ENCODE measurements at places on chromosomes 4 and X. TPM values are rescaled to one million over a fixed set of nuclear protein-coding genes. Genes with fewer than 3 reads are reported as not detected.

DNA sequence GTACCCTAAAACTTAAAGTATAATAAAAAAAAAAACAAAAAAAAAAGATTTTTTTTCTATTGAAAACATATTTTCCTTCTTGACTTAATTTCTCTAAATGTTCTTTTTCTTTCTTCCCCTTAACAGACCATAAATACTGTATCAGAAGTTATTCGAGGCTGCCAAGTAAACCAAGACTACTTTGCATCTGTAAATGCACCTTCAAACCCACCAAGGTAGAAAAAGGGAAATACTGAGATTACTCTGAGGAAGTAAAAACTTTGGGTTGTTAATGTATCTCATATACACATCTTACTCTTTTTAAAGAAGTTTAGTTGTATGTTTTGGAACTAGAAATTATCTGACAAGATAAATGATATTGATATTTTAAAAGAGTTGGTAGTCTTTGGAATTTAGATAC lies 65.6 kb downstream of the USO1 start:
- no peak for DNase-seq
- H3K27ac ChIP-seq: no peak overlapping the region
- peaks cover 6% of the 10 kb centered on the region for H3K36me3 ChIP-seq
- H3K4me1 ChIP-seq: no peaks in the 10 kb centered on the region
- no peak overlapping the region for H3K4me3 ChIP-seq

DNA sequence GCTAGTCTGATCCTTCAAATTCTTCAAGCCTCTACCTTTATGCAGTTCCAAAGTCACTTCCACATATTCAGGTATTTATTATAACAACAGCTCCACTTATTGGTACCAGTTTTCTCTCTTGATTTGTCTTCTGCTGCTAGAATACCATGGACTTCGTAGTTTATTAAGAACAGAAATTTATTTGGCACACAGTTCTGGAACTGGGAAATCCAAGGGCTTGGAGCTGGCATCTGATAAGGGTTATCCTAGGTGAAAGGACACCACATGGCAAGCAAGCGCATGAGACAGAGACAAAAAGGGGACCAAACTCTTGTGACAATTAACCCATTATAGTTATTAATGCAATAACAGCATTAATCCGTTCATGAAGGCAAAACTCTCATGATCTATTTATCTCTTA lies 600.5 kb upstream of the ATOH1 start:
- H3K36me3 ChIP-seq: no peaks in the 10 kb centered on the region
- H3K27ac ChIP-seq: no peak overlapping the region
- H3K4me3 ChIP-seq: no peak overlapping the region
- DNase-seq: no peak
- no peaks in the 10 kb centered on the region for H3K4me1 ChIP-seq

GRCh38 chr4:17356926-17357325 lies 155.0 kb downstream of the QDPR start:
- H3K4me3 ChIP-seq: no peak overlapping the region
- H3K36me3 ChIP-seq: peaks cover 3% of the 10 kb centered on the region
- H3K4me1 ChIP-seq: no peaks in the 10 kb centered on the region

- no peak overlapping the region for H3K4me3 ChIP-seq
- no peaks in the 10 kb centered on the region for H3K36me3 ChIP-seq
- peaks cover 31% of the 10 kb centered on the region for H3K4me1 ChIP-seq
- H3K27me3 ChIP-seq: no peaks in the 10 kb centered on the region
Measured at GRCh38 chr4:158782551-158783360, 13.9 kb downstream of the FNIP2 start.

- no peak overlapping the region for H3K27ac ChIP-seq
- no peak for DNase-seq
- H3K4me3 ChIP-seq: no peak overlapping the region
- peaks cover 6% of the 10 kb centered on the region for H3K36me3 ChIP-seq
- no peaks in the 10 kb centered on the region for H3K27me3 ChIP-seq
- H3K4me1 ChIP-seq: no peaks in the 10 kb centered on the region
Measured at GRCh38 chr4:31290836-31291235, 570.7 kb downstream of the PCDH7 start.

GRCh38 chr4:66959207-66959606 lies 586.1 kb downstream of the CENPC start:
- H3K36me3 ChIP-seq: no peaks in the 10 kb centered on the region
- no peaks in the 10 kb centered on the region for H3K27me3 ChIP-seq
- H3K27ac ChIP-seq: no peak overlapping the region
- no peak overlapping the region for H3K4me3 ChIP-seq
- no peak for DNase-seq
- H3K4me1 ChIP-seq: no peaks in the 10 kb centered on the region

GRCh38 chr4:185950891-185951290 lies 118.1 kb upstream of the TLR3 start:
- peaks cover 11% of the 10 kb centered on the region for H3K4me1 ChIP-seq
- no peak overlapping the region for H3K27ac ChIP-seq
- H3K36me3 ChIP-seq: no peaks in the 10 kb centered on the region
- no peaks in the 10 kb centered on the region for H3K27me3 ChIP-seq

GRCh38 chrX:46938589-46938988 lies 26.4 kb downstream of the JADE3 start:
- no peak overlapping the region for H3K4me3 ChIP-seq
- no peak for DNase-seq
- peaks cover 7% of the 10 kb centered on the region for H3K36me3 ChIP-seq
- no peak overlapping the region for H3K27ac ChIP-seq
- no peaks in the 10 kb centered on the region for H3K27me3 ChIP-seq

GRCh38 chr4:117661091-117662072 lies 372.9 kb upstream of the NDST3 start:
- H3K27me3 ChIP-seq: no peaks in the 10 kb centered on the region
- H3K36me3 ChIP-seq: peaks cover 6% of the 10 kb centered on the region
- no peak overlapping the region for H3K27ac ChIP-seq
- no peak for DNase-seq

DNA sequence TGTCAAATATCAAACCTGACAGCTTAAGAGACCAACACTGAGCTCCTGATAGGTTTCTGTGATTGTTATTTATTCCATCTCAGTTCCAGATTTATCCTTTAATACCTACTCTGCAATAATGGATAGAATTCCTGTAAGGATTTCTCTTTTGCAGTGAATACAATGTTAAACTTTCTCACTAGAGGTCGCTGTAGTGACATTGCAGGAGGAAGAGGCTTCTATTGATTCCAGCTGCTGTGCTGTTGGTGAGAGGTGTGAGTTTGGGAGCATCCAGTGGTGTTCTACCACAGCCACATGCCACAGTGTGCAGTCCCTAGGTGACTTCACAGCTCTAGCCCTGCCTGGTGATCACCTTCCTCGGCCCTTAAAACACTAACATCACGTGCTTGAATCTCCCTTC lies 34.6 kb upstream of the DCAF8L2 start:
- H3K4me1 ChIP-seq: peaks cover 7% of the 10 kb centered on the region
- no peak for DNase-seq
- H3K27me3 ChIP-seq: no peaks in the 10 kb centered on the region
- H3K36me3 ChIP-seq: no peaks in the 10 kb centered on the region
- H3K4me3 ChIP-seq: no peak overlapping the region
- no peak overlapping the region for H3K27ac ChIP-seq

GRCh38 chrX:150792949-150793527 lies 99.8 kb downstream of the MTMR1 start:
- H3K27ac ChIP-seq: no peak overlapping the region
- no peaks in the 10 kb centered on the region for H3K27me3 ChIP-seq
- peaks cover 36% of the 10 kb centered on the region for H3K36me3 ChIP-seq
- DNase-seq: no peak
- H3K4me1 ChIP-seq: no peaks in the 10 kb centered on the region
- H3K4me3 ChIP-seq: no peak overlapping the region

GRCh38 chr4:63589796-63590195 lies 819.5 kb downstream of the TECRL start:
- DNase-seq: no peak
- no peaks in the 10 kb centered on the region for H3K27me3 ChIP-seq
- H3K36me3 ChIP-seq: peaks cover 7% of the 10 kb centered on the region
- no peak overlapping the region for H3K4me3 ChIP-seq

DNA sequence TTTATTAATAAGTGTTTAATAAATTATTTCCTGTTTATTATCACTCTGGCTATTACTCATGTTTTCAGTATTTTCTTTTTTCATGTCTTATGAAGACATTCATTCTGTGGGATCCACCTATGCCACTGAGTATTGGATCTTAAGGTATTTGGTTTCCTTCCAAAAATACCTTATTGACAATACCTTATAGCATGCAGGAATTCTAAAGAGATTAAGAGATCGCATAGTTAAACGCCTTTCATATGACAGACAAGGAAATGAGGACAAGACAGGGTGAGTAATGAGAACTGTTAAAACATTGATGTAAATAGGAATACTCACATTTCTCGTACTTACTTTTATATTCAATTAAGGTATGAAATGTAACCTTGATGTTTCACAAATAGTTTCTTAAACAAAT lies 38.2 kb upstream of the TMPRSS11B start:
- no peaks in the 10 kb centered on the region for H3K36me3 ChIP-seq
- H3K27ac ChIP-seq: no peak overlapping the region
- H3K4me3 ChIP-seq: no peak overlapping the region
- no peak for DNase-seq
- no peaks in the 10 kb centered on the region for H3K27me3 ChIP-seq

DNA sequence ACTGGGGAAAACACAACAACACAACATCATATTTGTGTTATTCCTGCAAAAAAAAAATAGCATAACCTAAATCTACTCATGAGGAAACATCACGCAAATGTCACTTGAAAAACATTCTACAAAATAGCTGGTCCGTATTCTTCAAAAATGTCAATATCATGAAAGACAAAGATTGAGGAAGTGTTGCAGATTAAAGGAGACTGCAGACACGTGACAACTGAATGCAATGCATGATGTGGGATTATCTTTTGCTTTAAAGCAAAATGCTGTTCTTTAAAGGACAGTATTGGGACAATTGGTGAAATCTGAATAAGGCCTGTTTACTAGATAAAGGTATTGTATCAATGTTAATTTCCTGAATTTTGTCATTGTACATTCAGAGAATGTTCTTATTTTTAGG lies 157.7 kb downstream of the SMIM20 start:
- H3K36me3 ChIP-seq: no peaks in the 10 kb centered on the region
- no peak overlapping the region for H3K27ac ChIP-seq
- H3K4me1 ChIP-seq: peaks cover 16% of the 10 kb centered on the region
- H3K4me3 ChIP-seq: no peak overlapping the region
- no peaks in the 10 kb centered on the region for H3K27me3 ChIP-seq

DNA sequence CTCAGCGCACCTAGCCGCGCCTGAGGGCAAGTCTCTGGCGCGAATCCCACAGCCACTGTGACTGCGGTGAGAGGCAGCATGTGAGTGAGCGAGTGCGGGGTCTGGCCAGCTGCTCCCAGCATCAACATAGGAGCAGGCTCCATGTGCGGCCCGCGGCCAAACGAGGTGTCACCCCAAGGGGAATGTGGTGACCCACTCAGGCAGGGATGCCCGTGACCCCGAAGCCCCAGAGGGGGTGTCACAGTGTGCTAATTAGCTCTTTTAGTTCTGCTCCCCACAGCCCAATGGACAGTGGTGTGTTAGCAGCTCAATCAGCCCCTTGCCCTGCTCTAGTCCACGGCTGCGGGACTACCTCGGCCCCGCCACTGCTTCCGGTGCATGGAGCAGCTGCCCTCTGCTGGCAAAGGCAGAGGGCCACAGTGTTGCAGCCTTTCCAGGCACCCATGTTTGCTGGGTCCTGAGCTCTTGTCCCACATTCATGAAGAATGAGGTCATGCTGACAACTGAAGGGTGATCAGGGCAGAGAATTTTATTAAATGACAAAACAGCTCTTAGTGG lies 61.4 kb downstream of the AGA start:
- H3K27me3 ChIP-seq: no peaks in the 10 kb centered on the region
- DNase-seq: no peak
- no peaks in the 10 kb centered on the region for H3K36me3 ChIP-seq
- H3K27ac ChIP-seq: no peak overlapping the region
- peaks cover 3% of the 10 kb centered on the region for H3K4me1 ChIP-seq

DNA sequence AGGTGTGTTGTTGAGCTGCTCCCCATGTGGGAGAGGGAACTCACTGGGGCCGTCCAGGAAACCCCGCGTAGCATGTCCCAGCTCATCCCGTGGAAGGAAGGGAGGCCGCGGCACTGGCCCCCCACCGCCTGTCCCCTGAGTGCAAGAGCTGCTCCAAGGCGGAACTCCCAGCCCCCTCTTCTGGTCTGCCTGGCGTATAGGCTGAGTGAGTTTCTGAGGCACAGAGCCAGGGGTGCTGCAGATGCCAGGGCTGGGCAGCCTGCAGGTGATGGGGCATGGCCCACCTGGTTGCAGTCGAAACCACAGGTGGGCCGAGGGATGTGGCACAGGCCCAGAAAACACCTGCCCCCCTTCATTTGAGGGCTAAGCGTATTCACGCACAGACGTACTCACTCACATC lies 49.6 kb downstream of the ABLIM2 start:
- no peak overlapping the region for H3K27ac ChIP-seq
- H3K36me3 ChIP-seq: no peaks in the 10 kb centered on the region
- H3K4me1 ChIP-seq: peaks cover 31% of the 10 kb centered on the region
- no peak overlapping the region for H3K4me3 ChIP-seq
- no peaks in the 10 kb centered on the region for H3K27me3 ChIP-seq
- DNase-seq: no peak

DNA sequence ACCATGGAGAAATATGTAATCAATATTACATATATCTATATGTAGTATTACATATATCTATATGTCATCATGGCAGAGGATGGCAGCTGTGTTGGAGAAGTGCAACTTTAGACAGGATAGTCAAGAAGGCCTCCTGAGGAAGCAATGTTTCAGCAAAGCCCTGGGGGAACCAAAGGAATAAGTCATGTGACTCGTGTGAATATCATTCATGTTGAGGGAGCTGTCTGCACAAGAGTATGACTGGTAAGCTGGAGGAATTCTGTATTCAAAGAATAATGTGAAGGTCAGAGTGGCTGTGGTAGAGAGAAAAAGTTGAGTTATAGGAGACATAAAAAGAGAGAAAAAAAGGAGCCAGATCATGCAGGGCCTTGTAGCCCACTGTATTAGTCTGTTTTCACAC lies 92.9 kb upstream of the EDNRA start:
- no peak overlapping the region for H3K4me3 ChIP-seq
- H3K36me3 ChIP-seq: no peaks in the 10 kb centered on the region
- DNase-seq: no peak
- H3K4me1 ChIP-seq: no peaks in the 10 kb centered on the region

DNA sequence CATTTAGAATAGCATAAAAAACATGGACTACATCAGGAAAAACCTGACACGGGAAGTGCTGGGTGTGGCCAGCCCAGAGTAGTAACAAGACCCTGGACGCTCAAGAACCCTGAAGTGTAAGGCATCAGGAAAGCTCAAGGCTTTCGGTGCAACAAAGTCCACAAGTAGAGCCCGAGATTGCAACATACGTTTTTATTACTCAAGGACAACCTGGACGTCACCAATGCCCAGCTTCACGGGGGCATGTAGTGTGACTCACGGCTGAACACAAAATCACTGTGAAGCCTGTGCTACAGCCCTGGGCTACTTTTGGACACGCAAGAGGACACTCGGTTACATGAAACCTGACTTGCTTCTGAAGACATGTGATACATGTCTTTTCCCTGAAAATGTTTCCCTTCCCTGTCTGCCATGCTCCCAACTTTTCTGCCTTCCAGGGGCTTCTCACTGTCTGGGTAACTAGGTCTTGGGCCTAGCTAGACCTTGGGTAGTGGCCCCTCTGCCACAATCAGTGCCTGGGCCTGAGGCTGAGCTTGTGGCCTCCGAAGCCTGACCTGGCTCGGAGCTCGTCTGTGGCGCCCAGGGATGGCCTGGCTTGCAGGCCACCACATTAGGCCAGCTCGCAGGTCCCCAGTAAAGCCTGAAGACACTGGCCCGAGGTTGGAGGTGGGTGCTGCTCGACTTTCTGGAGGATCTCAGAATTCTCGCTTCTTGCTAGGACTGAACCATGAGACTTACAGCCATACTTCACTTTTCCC lies 9.2 kb downstream of the IRAK1 start:
- H3K36me3 ChIP-seq: peaks cover 9% of the 10 kb centered on the region
- H3K27me3 ChIP-seq: peaks cover 3% of the 10 kb centered on the region
- peaks cover 9% of the 10 kb centered on the region for H3K4me1 ChIP-seq

MAGEB2 gene
- not detected for total RNA-seq

SLC10A6 gene
- not detected for total RNA-seq

CD99 gene
- 165 TPM for total RNA-seq

TGIF2LX gene
- total RNA-seq: not detected
